ENCODE measurements at places on chromosomes 5 and 9. TPM values are rescaled to one million over a fixed set of nuclear protein-coding genes. Genes with fewer than 3 reads are reported as not detected.

GRCh38 chr9:93288341-93288740 is 104.4 kb downstream of the WNK2 start:
- H3K36me3 ChIP-seq, result no peaks in the 10 kb centered on the region
- H3K4me1 ChIP-seq, result no peaks in the 10 kb centered on the region
- no peaks in the 10 kb centered on the region for H3K27me3 ChIP-seq
- no peak overlapping the region for H3K27ac ChIP-seq
- H3K4me3 ChIP-seq, result no peak overlapping the region

Gene FYB1
- total RNA-seq, result 1.9 TPM

DNA sequence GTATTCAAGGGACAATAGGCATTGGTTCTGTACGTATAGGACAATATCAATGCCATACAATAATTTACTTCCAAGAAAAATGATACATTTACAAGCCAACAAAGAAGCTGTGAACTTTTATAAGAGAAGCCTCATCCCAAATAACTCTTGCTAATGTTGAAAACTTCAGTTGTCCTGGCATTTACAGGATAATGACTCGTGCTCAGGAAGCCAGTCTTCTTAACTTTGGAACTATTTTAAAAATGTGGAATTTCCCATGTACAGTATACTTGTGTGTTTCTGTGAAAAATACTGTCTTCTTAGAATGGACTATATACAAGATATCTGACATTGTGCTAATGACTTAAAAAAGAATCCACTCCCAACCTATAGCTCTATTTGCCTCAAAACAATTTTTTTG is 1479.3 kb upstream of the CDH9 start:
- no peak for DNase-seq
- no peak overlapping the region for H3K4me3 ChIP-seq
- H3K27ac ChIP-seq, result no peak overlapping the region
- no peaks in the 10 kb centered on the region for H3K4me1 ChIP-seq
- H3K36me3 ChIP-seq, result no peaks in the 10 kb centered on the region

Gene FOXD4
- total RNA-seq, result 0.58 TPM

DNA sequence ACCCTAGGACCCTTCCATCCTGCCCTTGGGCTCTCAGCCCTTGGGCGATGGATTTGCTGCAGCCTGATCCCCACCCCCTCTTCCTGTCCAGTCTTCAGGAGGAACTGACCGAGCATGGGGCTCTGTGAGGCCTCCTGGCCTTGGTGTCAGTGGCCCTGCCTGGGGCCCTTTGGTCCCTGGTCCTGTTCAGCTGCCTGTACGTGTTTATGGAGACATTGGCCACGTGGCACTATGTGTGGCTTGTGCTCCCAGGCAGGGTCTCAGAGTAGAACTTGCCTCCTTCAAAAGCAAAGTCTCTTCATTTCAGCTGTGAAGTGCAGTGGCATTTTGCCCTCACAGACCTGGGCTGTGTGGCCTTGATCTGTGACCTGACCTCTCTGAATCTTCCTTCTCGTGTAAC is 11.1 kb downstream of the FCN2 start:
- no peaks in the 10 kb centered on the region for H3K27me3 ChIP-seq
- DNase-seq, result no peak
- no peaks in the 10 kb centered on the region for H3K36me3 ChIP-seq
- H3K27ac ChIP-seq, result peak overlapping the region; percentile 55

- peaks cover 15% of the 10 kb centered on the region for H3K4me1 ChIP-seq
- H3K27ac ChIP-seq, result no peak overlapping the region
- no peak overlapping the region for H3K4me3 ChIP-seq
- DNase-seq, result no peak
- no peaks in the 10 kb centered on the region for H3K36me3 ChIP-seq
Observed at GRCh38 chr5:76816110-76816831, 2.6 kb upstream of the F2RL1 start.

DNA sequence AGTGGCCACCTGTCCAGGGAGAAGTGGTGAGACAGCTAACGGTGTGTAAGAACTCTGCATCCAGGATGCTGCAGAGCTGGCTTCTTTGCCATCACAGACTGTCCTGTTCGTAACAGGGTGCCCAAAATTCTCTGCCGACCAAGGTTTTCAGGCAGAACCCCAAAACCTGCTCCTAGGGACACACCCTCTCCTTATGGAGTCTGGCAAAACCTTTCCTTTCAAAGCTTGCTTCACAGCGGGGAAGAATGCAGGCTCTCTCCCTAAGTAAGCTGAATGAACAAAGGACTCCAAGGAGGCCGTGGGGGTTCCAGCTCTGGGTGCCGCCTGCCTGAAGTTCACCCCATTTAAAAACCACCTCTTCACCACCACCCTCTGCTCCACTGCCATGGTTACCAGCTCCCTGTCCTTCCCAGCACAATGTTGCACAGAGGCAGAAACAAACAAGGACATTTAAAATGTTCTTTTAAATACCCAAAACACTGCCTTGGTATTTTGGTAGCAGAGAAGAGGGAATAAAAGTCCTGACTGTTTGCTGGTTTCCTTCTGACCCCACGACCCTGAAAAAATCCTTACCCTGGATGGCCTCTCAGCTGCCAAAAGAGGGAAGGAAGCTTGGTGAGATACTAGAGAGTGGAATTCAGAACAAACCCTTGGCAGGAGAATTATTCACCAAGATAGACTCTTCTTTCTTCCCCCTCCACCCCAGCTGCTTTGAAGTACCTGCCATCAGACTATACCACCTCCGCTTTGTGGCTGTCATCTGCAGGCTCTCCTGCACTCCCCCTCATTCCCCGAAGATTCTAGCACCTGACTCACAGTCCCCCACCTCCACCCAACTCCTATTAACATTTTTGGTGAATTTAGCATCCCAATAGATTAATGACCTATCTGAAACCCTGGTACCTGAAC is 7.1 kb upstream of the KLF9 start:
- no peak overlapping the region for H3K4me3 ChIP-seq
- H3K27ac ChIP-seq, result no peak overlapping the region
- H3K4me1 ChIP-seq, result peaks cover 34% of the 10 kb centered on the region
- H3K36me3 ChIP-seq, result no peaks in the 10 kb centered on the region
- peak; percentile 33 for DNase-seq
- peaks cover 15% of the 10 kb centered on the region for H3K27me3 ChIP-seq

Gene TUSC1
- total RNA-seq, result 12.5 TPM

GRCh38 chr9:96777426-96777864 is 442 bp downstream of the ZNF510 start:
- H3K27me3 ChIP-seq, result no peaks in the 10 kb centered on the region
- peaks cover 27% of the 10 kb centered on the region for H3K36me3 ChIP-seq
- H3K27ac ChIP-seq, result peak overlapping the region; percentile 74
- H3K4me1 ChIP-seq, result peaks cover 5% of the 10 kb centered on the region
- no peak for DNase-seq

Gene OLFML2A
- total RNA-seq, result 100 TPM

Gene ITK
- 0.13 TPM for total RNA-seq

Gene OBP2B
- not detected for total RNA-seq

DNA sequence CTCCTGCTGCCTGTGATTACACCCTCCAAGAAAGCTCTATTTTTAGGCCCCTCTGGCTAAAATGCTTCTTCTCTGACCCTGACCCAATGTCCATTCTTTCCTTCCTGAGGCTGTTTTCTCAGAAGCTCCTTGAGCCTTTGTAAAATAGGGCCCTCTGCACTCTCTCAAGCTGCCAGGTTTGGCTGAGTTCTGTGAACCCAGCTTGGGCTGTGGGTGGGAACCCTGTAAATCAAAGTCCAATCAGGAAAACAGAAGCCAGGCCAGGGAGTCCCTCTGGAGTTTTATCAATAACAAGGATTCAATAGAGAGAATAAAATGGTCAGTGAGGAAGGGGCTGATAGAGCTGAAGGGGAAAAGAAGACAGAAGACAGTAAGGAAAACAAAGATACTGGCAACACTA is 43.7 kb upstream of the ERCC6L2 start:
- no peaks in the 10 kb centered on the region for H3K36me3 ChIP-seq
- H3K27ac ChIP-seq, result no peak overlapping the region
- H3K4me1 ChIP-seq, result no peaks in the 10 kb centered on the region
- no peaks in the 10 kb centered on the region for H3K27me3 ChIP-seq
- no peak overlapping the region for H3K4me3 ChIP-seq

Gene SMIM23
- not detected for total RNA-seq

DNA sequence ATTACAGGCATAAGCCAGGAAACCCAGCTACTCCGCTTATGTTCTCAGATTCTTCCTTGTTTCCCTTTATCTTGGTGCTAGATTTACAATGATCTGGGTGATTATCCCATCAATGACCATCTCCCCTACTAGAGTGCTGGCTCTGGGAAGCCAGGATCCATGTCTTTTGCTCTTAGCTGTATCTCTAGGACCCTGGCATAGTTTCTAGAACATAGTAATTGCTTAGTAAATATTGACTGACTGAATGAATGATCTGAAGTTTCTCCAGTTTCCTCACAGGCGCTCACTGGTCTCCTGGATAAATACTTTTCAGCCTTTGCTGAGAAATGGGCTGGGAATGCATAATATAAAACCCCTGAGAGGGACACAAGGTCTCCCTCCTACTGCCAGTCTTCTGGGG is 60.0 kb upstream of the KLF9 start:
- H3K36me3 ChIP-seq, result no peaks in the 10 kb centered on the region
- H3K27me3 ChIP-seq, result no peaks in the 10 kb centered on the region
- no peak overlapping the region for H3K4me3 ChIP-seq
- no peaks in the 10 kb centered on the region for H3K4me1 ChIP-seq
- H3K27ac ChIP-seq, result no peak overlapping the region
- DNase-seq, result no peak

Gene TAF1L
- under 0.01 TPM for total RNA-seq

DNA sequence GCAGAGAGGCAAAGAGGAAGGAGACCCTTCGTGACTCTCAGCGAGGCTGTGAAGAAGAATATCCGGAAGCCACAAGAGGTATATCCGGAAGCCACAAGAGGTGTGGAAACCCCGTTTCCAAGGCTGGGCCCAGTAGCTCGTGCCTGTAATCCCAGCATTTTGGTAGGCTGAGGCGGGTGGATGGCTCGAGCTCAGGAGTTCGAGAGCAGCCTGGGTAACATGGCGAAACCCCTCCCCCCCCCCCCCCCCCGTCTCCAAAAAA is 612 bp upstream of the BBLN start:
- H3K27ac ChIP-seq, result peak overlapping the region; percentile 88
- H3K4me1 ChIP-seq, result peaks cover 13% of the 10 kb centered on the region
- H3K27me3 ChIP-seq, result no peaks in the 10 kb centered on the region
- peak; percentile 57 for DNase-seq

DNA sequence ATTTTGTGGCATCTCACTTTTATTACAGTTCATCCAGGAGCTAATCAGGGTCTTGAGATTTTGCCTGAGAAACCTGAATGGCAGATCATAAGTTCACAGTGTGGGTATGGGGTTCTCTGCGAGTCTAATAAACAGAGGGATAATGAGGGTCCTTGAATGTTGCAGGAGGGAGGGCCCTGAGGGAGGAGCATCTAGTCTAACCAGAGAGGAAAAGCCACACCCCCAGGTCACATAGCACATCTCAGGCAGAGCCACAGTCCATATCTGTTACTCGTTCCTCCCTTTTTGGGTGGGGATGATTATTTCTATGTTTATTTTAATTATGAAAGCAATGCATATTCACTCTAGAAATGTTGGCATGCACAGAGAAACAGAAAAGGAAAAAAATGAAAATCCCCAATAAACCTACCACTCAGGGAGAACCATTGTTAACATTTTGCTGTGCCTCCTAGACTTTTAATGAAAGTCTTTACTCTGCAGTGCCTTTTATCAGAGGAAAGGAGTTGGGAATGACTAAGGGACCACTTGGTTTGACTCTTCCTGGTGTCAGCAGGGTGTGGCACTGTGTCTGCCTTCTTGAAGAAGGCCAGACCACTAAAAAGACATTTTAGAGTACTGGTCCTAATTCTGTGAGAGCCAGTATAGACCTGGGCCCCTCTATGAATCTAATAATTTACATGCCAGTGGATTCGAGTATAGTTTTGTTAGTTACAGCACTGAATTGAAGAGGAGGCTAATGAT is 2.8 kb downstream of the GALNT12 start:
- H3K27ac ChIP-seq, result no peak overlapping the region
- H3K4me3 ChIP-seq, result no peak overlapping the region
- DNase-seq, result no peak
- no peaks in the 10 kb centered on the region for H3K36me3 ChIP-seq
- peaks cover 9% of the 10 kb centered on the region for H3K4me1 ChIP-seq

DNA sequence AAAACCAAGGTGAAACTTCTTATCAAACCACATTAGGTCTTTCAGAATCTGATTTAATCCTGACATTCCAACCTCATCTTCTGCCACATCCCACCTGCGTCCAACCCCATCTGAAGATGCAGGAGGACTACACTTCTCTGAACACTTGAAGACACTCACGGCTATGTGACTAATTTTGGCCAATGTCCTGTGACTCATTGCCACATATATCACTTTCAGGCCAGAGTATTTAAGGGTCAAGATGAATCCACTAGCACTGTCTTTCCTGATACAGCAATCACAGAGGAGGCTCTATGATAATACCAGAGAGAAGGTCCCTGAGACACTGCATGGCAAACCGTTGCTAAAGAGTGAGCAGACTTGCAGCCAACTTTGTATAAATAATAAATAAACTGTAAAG is 323.4 kb downstream of the NR2F1-AS1 start:
- no peak overlapping the region for H3K27ac ChIP-seq
- no peaks in the 10 kb centered on the region for H3K27me3 ChIP-seq
- no peaks in the 10 kb centered on the region for H3K4me1 ChIP-seq

- H3K27me3 ChIP-seq, result no peaks in the 10 kb centered on the region
- H3K4me1 ChIP-seq, result no peaks in the 10 kb centered on the region
- DNase-seq, result no peak
- no peak overlapping the region for H3K4me3 ChIP-seq
Observed at GRCh38 chr5:36491856-36492255, 114.5 kb upstream of the SLC1A3 start.

DNA sequence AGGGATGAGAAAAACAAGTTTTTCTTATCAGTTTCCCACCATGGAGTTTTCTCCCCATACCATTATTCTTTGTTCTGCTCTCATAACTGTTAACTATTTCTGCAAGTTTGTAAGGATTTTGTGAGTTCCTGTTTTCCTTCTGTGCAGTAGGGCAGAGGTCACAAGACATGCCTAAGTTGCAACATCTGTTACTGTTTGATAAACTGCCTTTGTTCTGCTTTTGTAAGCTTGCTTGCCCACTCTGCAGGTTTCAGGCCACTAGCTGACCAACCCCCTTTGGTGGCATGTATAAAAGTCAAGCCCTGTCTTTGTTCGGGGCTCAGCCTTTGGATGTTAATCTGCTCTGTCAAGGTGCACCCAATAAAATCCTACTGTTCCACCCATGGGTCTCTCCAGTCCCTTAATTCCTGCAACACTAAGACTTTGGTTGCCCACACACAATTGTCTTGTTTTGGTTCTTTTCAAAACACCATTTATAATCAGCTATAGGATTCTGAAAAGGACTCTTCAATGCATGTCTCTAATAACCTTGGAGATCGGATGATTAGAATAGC is 545.4 kb downstream of the CDH9 start:
- no peak for DNase-seq
- no peaks in the 10 kb centered on the region for H3K36me3 ChIP-seq
- H3K4me3 ChIP-seq, result no peak overlapping the region
- H3K4me1 ChIP-seq, result no peaks in the 10 kb centered on the region
- H3K27me3 ChIP-seq, result no peaks in the 10 kb centered on the region
- H3K27ac ChIP-seq, result no peak overlapping the region

DNA sequence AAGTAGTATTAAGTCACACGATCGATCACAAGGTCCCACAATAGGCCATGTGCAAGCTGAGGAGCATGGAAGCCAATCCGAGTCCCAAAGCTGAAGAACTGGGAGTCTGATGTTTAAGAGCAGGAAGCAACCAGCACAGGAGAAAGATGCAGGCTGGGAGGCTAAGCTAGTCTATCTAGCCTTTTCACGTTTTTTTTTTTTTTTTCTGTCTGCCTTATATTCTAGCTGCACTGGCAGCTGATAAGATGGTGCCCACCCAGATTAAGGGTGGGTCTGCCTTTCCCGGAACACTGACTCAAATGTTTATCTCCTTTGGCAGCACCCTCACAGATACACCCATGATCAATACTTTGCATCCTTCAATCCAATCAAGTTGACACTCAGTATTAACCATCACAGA is 6.5 kb downstream of the PPIP5K2 start:
- no peak overlapping the region for H3K4me3 ChIP-seq
- H3K27ac ChIP-seq, result no peak overlapping the region
